ENCODE measurements at places on chromosomes 1 and 21. TPM values are rescaled to one million over a fixed set of nuclear protein-coding genes. Genes with fewer than 3 reads are reported as not detected.

Gene SHISA4
- 0.19 TPM for total RNA-seq

GRCh38 chr1:174995121-174995520 is 4.6 kb upstream of the CACYBP start:
- DNase-seq, result no peak

- DNase-seq, result no peak
Measured at GRCh38 chr1:4762146-4762545, 107.7 kb downstream of the AJAP1 start.

DNA sequence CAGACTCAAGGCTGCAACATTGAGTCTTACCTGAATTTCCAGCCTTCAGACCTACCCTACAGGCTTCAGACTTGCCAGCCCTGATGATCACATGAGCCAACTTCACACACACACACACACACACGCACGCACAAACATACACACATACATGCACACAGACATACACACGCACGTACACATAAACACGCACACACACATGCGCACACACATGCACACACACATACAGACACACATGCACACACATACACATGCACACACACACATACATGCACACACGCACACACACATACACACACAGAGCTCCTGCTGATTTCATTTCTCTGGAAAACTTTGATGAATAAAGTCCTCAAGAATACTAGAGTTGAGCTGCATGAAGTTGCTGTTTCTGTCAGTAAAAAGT is 78.3 kb upstream of the SLC2A1 start:
- no peak for DNase-seq

Gene SAMSN1
- 51.2 TPM for total RNA-seq
